ENCODE measurements at places on chromosomes 7 and 10.

DNA sequence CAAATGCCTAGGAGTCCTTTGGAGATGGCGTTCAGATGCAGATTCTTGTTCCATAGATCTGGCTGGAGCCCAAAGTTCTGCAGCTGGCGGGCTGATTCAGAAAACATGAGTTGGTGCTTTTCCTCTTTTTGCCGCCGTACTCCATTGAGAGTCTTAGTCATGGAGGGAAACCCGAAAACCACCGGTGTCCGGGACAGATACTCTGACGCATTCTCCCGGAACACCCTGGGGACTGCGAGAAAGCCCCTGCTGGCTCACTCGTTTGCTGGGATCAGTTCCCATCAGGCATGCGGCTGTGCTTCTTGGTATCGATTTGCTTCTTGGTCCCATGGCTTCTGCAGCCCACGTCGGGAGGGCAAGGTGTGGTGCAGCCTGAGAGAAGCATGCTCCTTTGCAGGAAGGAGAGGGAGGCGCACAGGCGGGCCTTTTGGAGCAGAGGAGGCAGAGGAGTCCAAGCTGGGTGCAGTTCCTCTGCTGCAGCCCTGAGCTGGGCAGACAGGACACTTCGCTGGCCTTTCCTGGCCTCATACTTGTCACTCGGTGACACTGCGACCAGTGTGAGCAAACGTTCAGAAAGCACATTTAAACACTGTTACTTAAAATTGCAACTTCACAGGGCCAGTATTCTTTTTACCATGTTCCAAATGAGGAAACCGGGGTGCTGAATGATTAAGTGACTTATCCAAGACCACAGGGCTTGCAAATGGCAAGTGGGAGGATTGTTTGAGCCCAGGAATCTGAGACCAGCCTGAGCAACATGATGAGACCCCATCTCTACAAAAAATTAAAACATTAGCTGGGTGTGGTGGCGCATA lies 30.6 kb upstream of the PFKFB3 start:
- DNase-seq: no peak

- no peak for DNase-seq
Observed at GRCh38 chr7:4797858-4798705, 22.7 kb downstream of the AP5Z1 start.

- no peak for DNase-seq
Observed at GRCh38 chr10:16853201-16853600, 36.0 kb upstream of the RSU1 start.

DNA sequence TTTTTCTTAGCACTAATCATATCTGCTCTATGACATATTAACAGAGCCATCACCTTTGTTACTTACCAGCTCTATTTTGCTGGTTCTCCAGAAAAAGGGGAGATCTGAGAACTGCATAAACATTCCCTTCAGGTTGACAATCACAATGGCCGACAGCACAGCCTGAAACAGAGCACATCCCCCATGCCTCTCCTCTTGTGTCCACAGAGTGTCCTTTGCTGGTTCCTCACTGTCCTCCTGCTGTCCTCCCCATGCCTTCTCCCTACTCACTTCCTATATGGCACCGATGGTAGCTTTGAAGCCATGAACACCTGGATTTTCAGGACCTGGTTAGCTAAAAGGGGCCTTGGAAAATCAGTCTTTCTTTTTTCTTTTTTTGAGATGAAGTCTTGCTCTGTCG lies 41.8 kb downstream of the PSMC2 start:
- DNase-seq: no peak

DNA sequence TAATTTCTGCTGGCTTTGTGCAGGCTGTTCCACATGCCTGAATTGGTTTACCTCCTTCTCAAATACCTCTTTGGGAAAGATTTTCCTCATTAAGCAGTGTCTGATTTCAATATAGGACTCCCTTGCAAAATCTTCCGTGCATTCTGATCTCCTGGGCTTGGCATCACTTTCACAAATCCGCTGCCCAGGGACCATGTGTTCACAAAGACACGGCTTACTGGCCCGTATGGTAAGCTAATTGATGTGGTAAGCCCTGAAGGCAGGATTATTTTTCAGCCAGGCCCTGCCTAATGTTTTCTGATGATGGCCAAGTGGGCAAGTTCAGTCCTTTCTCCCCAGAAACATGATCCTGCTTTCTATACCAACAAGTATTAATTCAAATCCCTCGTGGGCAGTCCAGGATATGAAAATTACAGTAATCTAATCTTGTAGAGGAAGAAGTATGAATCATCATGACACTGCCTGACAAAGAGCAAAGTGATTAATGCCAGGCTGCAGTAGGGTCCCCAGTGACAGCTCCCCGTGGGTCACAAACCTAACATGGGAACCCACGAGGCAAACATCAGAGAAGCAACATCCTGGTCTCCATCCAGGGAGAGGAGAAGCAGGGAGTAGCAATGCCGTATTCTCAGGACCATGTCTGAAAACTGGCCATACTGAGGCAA lies 11.6 kb upstream of the SVIL start:
- DNase-seq: peak; percentile 91

GRCh38 chr10:28118985-28119628 lies 120.2 kb upstream of the ODAD2 start:
- DNase-seq: no peak

DNA sequence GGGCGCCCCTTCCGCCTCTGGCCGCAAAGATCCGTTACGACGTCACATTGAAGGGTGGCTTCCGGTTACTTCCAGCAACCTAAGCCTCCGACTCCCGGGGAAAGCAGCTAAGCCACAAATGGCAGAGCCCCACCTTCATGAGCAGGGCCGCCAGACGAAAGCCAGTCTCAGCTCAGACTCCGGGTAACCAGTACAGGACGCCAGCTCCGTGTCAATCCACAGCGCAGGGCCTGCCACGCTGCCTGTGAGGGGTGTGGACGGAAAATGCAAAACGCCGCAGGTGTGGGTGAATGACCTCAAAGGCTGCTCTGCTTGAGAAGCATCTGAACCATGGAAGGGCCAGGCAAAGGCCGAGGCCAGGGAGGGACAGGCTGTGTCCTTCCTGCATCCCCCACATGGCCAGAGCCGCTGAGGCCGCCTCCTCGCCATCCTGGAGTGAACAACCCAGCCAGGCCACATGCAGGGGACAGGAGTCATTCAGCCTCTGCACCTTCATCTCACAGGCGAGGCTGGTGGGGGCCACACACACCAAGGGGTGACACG lies 53.5 kb upstream of the PPP2R2D start:
- DNase-seq: no peak

- no peak for DNase-seq
Observed at GRCh38 chr10:100579261-100580090, 43.7 kb downstream of the HIF1AN start.

GRCh38 chr7:137625197-137625596 lies 221.6 kb downstream of the DGKI start:
- no peak for DNase-seq

- DNase-seq: no peak
Observed at GRCh38 chr7:101636822-101637623, 7.9 kb upstream of the MYL10 start.

- no peak for DNase-seq
Observed at GRCh38 chr7:157177983-157178381, 39.3 kb downstream of the UBE3C start.

GRCh38 chr7:70237831-70238575 lies 639.7 kb downstream of the AUTS2 start:
- peak; percentile 92 for DNase-seq

- no peak for DNase-seq
Observed at GRCh38 chr7:14069961-14070360, 80.5 kb upstream of the ETV1 start.

- no peak for DNase-seq
Observed at GRCh38 chr7:30627026-30627425, 32.3 kb downstream of the GARS1 start.

DNA sequence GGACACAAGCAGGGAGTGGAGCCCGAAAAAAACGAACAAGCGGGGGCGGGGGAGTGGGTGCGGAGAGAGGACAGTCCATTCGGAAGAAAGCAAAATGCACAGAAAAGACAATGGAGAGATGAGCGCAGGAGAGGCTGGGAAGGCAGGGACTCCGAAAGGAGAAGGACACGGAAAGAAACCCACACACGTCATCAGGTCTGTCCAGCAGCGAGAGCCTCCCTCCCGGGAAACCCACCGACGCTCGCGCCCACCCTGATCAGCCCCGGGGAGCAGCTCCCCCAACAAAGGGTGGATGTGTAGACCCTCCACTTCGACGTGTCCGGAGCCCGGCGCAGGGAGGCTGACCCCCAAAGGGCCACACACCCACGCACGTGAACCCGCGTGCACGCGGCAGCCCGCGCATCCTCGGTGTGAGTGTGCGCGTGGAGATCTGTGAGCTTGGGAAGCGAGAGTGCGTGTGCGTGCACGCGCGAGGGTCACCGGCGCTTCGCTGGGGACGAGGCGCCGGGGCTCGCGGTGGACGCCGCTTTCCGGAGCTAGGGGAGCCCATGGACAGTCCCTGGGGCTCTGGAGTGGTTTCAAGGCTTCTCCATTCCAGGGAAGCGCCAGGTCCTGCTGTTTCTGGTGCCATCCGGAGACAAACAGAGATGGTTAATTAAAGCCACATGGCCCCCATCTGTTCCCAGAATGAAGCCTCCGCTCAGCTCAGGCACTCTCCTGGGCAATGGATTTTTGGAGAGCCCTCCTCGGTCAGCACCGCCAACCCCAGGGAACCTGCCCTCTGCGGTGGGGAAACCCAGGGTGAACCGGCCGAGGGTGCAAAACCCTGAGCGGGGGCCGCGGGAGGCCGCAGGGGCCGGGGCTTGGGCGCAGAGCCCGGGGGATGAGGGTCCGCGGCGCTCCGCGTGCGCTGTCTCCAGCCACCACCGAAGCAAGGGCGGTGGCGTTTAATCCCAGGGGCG lies 916 bp downstream of the LAMB1 start:
- peak; percentile 66 for DNase-seq

GRCh38 chr7:135508883-135509588 lies 866 bp downstream of the CNOT4 start:
- DNase-seq: peak; percentile 74

GRCh38 chr7:133871757-133872156 lies 255.4 kb upstream of the LRGUK start:
- DNase-seq: no peak

- DNase-seq: peak; percentile 87
Observed at GRCh38 chr7:32204361-32205018, 134.3 kb upstream of the PDE1C start.

GRCh38 chr7:27107391-27108381 lies 5.2 kb upstream of the HOXA2 start:
- no peak for DNase-seq

- peak; percentile 23 for DNase-seq
Observed at GRCh38 chr7:106717955-106718871, 57.3 kb upstream of the CCDC71L start.

DNA sequence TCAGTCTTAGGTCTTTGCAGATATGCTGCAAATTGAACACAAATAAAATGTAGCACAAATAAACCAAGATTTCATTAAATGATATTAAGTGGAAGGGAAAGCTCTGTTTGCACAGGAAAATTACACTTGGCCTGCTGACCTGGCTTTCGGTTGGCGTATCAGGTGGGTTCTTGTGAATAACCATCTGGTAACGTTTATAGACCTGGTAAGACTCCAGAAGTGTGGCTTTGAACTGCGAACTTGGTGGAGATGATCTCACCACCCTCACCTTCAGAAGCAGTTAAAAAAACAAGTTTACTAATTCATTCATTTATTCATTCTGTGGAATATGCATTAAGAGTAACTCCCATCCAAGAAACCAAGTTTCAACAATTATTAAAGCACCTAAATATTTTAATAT lies 28.1 kb downstream of the ATE1 start:
- no peak for DNase-seq

DNA sequence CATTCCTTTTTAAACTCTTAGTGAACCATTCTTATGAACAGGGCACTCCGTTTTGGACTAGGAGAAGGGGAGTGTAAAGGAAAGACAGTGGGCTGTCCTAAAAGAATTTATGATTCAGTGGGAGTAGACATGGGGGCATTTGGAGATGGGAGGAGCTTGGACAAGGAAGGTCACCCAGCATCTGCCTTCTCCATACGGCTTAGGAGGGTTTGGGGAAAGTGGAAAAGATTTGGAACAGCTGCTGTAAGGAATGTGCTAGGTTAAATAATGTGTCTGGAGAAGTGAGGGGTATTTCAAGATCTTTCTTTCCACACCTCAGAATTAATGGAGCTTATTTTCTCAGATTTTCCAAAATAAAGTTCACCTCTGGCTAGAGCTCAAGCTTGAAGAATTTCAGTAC lies 24.0 kb downstream of the SLC35G1 start:
- no peak for DNase-seq

- DNase-seq: no peak
Observed at GRCh38 chr7:127245607-127246006, 7.1 kb downstream of the GRM8 start.

- no peak for DNase-seq
Observed at GRCh38 chr7:3688071-3688470, 387.0 kb downstream of the SDK1 start.

DNA sequence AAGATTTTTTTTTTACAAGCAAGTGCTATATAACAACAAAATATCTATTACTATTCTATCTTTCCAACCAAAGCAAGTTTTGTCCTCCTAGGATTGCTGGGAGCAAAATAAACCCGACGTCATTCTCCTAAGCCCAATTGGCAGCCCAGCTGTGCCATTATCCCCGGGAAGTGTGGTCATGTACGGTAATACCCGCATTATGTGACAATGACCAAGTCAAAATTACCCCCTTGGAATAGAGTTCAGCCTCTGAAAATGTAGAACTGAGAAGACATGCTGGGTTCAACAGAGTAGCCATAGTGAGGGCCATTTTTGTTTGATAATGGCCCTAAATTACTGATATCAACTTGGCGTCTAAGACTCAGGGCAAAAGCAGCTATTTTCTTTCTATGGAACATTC lies 215.5 kb downstream of the LRRTM3 start:
- no peak for DNase-seq

DNA sequence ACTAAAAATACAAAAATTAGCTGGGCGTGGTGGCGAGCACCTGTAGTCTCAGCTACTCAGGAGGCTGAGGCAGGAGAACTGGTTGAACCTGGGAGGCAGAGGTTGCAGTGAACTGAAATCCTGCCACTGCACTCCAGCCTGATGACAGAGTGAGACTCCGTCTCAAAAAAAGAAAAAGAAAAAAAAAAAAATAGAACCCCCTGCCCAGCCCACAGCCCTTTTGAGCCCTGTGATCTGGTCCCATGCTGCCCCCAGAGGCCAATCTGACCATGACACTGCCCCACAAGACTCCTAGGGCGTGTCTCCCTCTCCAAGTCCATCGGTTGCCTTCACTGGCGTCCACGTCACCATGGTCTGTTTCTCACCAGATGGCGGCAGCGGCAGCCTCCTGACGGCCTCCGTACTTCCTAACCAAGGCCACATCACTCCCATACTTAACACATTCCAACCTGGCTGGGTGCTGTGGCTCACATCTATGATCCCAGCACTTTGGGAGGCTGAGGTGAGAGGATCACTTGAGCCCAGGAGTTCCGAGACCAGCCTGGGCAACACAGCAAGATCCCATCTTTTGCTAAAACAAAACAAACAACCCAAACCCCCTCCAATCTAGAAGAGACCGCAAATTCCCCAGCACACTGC lies 18.0 kb downstream of the STX1A start:
- DNase-seq: peak; percentile 84

DNA sequence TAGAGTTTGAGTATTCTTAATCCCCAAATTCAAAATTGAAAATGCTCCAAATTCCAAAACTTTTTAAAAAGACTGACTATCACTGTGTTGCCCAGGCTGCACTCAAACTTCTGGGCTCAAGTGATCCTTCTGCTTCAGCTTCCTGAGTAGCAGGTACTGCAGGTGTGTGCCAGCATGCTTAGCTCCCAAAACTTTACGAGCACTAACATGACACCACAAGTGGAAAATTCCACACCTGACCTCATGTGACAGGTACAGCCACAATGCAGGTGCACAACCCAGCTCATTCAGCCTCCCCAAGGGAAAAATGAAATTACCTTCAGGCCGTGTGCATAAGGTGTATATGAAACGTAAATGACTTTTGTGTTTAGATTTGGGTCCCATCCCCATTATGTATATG lies 16.5 kb downstream of the CDC123 start:
- DNase-seq: no peak

GRCh38 chr7:19001854-19002253 lies 115.6 kb downstream of the TWIST1 start:
- no peak for DNase-seq

Data from DMS 273 treated with DMSO at 0.1 percent for 48 hours (cell line).